NCI-H1930 (cell line): ENCODE measurements at places on chromosomes 3 and 15.

GRCh38 chr15:65310431-65311137 is 6.1 kb downstream of the RNU5B-1 start:
- DNase-seq: no peak

GRCh38 chr3:114666623-114667022 is 372.8 kb downstream of the TIGIT start:
- DNase-seq: no peak

GRCh38 chr3:196202516-196202970 is 8.7 kb downstream of the ZDHHC19 start:
- DNase-seq: no peak

GRCh38 chr15:98294126-98294525 is 333.6 kb downstream of the ARRDC4 start:
- no peak for DNase-seq

GRCh38 chr3:132654190-132654589 is 5.4 kb downstream of the ACAD11 start:
- DNase-seq: no peak

DNA sequence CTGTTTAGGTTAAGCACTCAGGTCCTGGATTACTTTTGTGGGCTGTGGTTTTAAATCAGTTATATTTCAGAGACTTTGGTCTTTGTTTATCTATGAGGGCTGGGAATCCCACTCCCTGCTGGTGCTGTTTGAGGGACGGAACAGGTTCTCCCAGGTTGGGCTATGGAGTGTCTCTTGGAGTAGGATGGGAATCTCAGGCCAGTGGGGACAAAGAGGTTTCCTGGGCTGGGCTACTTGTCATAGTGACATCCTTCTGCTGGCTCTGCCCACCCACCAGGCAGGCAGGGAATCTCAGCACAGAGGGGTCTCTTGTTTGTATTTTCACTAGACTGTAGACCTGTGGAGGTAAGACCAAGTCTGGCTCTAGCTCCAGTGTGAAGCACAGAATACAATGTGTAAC is 47.2 kb upstream of the UBE3A start:
- no peak for DNase-seq

- DNase-seq: no peak
Measured at GRCh38 chr15:54564166-54564565, 585.9 kb downstream of the UNC13C start.
